ENCODE measurements at places on chromosomes 12 and 14. TPM values are rescaled to one million over a fixed set of nuclear protein-coding genes. Genes with fewer than 3 reads are reported as not detected.

TMTC1 gene
- 31.9 TPM for total RNA-seq

GRCh38 chr12:121873216-121873569 lies 14.5 kb upstream of the HPD start:
- no peak for DNase-seq
- H3K36me3 ChIP-seq, result no peaks in the 10 kb centered on the region
- H3K27ac ChIP-seq, result no peak overlapping the region
- no peaks in the 10 kb centered on the region for H3K27me3 ChIP-seq
- H3K4me3 ChIP-seq, result no peak overlapping the region
- peaks cover 5% of the 10 kb centered on the region for H3K4me1 ChIP-seq

INSM2 gene
- not detected for total RNA-seq

PAPLN gene
- total RNA-seq, result 2.2 TPM

FNTB gene
- total RNA-seq, result 20.0 TPM

- H3K36me3 ChIP-seq, result no peaks in the 10 kb centered on the region
- no peak for DNase-seq
- H3K4me1 ChIP-seq, result no peaks in the 10 kb centered on the region
- no peaks in the 10 kb centered on the region for H3K27me3 ChIP-seq
- H3K27ac ChIP-seq, result no peak overlapping the region
Observed at GRCh38 chr12:115398311-115398781, 714.4 kb upstream of the TBX3 start.

DNA sequence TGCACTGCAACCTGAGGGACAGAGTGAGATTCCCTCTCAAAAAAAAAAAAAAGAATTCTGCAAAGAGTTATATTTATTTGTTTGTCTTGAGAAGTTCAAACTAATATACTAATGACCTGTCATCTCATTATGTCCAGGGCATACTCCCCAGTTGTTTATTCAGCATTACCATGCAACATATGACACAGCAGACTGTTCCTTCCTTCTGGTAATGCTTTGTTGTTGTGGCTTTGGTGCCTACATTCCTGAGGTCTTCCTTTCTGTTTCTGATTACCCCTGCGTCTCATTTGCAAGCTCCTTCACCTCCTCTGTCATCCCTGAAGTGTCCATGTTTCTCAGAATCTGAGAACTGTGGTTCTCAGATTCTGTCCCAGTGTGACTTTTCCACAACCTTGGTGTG lies 55.3 kb downstream of the DERA start:
- no peaks in the 10 kb centered on the region for H3K27me3 ChIP-seq
- peaks cover 94% of the 10 kb centered on the region for H3K36me3 ChIP-seq
- no peaks in the 10 kb centered on the region for H3K4me1 ChIP-seq
- H3K4me3 ChIP-seq, result no peak overlapping the region
- no peak for DNase-seq

DNA sequence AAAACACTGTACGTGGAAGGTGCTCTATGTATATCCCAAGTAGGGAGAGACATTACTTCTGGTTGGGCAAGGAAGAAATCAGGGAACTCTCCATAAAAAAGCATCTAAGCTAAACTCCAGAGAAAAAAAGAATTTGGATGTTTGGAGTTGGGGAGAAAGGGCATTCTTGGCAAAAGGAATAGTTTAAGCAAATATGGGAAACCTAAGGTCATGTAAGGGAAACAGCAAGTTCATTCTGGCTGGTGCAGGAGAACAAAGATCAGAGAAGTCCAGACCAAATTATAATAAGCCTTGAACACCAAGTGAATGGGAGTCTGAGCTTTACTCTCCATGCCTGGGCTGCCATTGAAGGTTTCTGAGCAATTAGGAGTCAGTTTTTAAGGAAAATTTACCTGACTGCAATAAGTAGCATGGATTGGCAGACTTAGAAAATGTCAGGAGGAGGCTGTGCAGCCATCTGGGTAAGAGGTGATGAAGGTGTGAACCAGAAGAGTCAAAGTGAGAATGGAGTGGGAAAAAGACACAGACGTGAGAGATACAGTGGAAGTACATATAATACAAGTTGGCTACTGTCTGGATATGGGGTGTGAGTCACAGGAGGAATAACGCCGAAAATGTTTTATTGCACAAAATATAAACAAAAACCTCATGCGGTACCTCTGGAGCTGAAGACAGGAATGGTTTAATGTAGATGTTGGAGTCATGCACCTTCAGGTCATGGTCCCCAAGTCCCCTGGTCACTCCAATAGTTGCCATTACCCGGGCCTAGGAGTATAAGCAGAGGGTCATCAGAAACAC lies 222.6 kb downstream of the MON2 start:
- no peaks in the 10 kb centered on the region for H3K36me3 ChIP-seq
- no peak overlapping the region for H3K27ac ChIP-seq
- H3K4me1 ChIP-seq, result no peaks in the 10 kb centered on the region
- no peak overlapping the region for H3K4me3 ChIP-seq
- DNase-seq, result no peak

NXPH4 gene
- 0.21 TPM for total RNA-seq
